SK-MEL-5 (cell line): ENCODE measurements at places on chromosomes 6 and 20. TPM values are rescaled to one million over a fixed set of nuclear protein-coding genes. Genes with fewer than 3 reads are reported as not detected.

ULBP1 gene
- total RNA-seq: not detected in 2 replicates

EEF1A2 gene
- total RNA-seq: 31.7 and 32.6 TPM in 2 replicates

CLPSL1 gene
- not detected in 2 replicates for total RNA-seq

SLC16A10 gene
- 5.9 and 7.3 TPM in 2 replicates for total RNA-seq

MEI4 gene
- total RNA-seq: 0.08 TPM in 1 of 2 replicates, not detected in the other

TRAPPC3L gene
- 0.21 TPM in 1 of 2 replicates, not detected in the other for total RNA-seq

FAM217A gene
- total RNA-seq: not detected in 2 replicates

SH3BGRL2 gene
- 0.98 and 1.0 TPM in 2 replicates for total RNA-seq

SIRPB1 gene
- total RNA-seq: 0.98 and 1.8 TPM in 2 replicates

SPDEF gene
- total RNA-seq: not detected in 2 replicates

SLC26A8 gene
- not detected in 2 replicates for total RNA-seq

RGS17 gene
- 1.1 and 1.2 TPM in 2 replicates for total RNA-seq

ALDH8A1 gene
- total RNA-seq: not detected in 2 replicates

HLA-DRB1 gene
- total RNA-seq: 2.0 and 2.1 TPM in 2 replicates

LAMA4 gene
- total RNA-seq: 48.9 and 54.9 TPM in 2 replicates

GDAP1L1 gene
- 0.43 TPM in 1 of 2 replicates, not detected in the other for total RNA-seq

SLC4A11 gene
- 0.82 and 1.8 TPM in 2 replicates for total RNA-seq

DPPA5 gene
- not detected in 2 replicates for total RNA-seq

CNBD2 gene
- total RNA-seq: 4.1 and 7.4 TPM in 2 replicates

FNDC11 gene
- 0.05 TPM in 1 of 2 replicates, not detected in the other for total RNA-seq

TSHZ2 gene
- total RNA-seq: not detected in 2 replicates

TGM3 gene
- total RNA-seq: not detected in 2 replicates

ARFGEF3 gene
- total RNA-seq: 0.82 and 0.85 TPM in 2 replicates

ATF6B gene
- 15.1 and 15.3 TPM in 2 replicates for total RNA-seq

CGA gene
- total RNA-seq: 0.55 TPM in 1 of 2 replicates, not detected in the other

WFDC10B gene
- total RNA-seq: not detected in 2 replicates

ZNF311 gene
- not detected in 2 replicates for total RNA-seq

PSMB9 gene
- 10.4 and 15.4 TPM in 2 replicates for total RNA-seq

PHACTR3 gene
- total RNA-seq: not detected in 2 replicates

VSX1 gene
- not detected in 2 replicates for total RNA-seq

PNLDC1 gene
- 0.05 TPM in 1 of 2 replicates, not detected in the other for total RNA-seq

SLC17A1 gene
- total RNA-seq: not detected in 2 replicates

ANKRD6 gene
- total RNA-seq: 19.3 and 28.1 TPM in 2 replicates

TFAP2A gene
- 24.6 and 38.4 TPM in 2 replicates for total RNA-seq

FANCE gene
- total RNA-seq: 9.6 and 9.9 TPM in 2 replicates

ATP6V1G2 gene
- total RNA-seq: 0.32 and 0.45 TPM in 2 replicates

MAP3K5 gene
- 0.55 and 0.75 TPM in 2 replicates for total RNA-seq

CTSZ gene
- 187 and 200 TPM in 2 replicates for total RNA-seq

EPPIN gene
- total RNA-seq: not detected in 2 replicates

LY6G6C gene
- not detected in 2 replicates for total RNA-seq

PDYN gene
- total RNA-seq: not detected in 2 replicates

COX4I2 gene
- not detected in 2 replicates for total RNA-seq

POM121L2 gene
- 0.05 TPM in 1 of 2 replicates, not detected in the other for total RNA-seq
